ENCODE measurements at places on chromosomes 1 and 21. TPM values are rescaled to one million over a fixed set of nuclear protein-coding genes. Genes with fewer than 3 reads are reported as not detected.

FAM72D gene
- total RNA-seq: 44.5 TPM

- DNase-seq: no peak
Measured at GRCh38 chr1:184624626-184625025, 130.0 kb downstream of the EDEM3 start.

DNA sequence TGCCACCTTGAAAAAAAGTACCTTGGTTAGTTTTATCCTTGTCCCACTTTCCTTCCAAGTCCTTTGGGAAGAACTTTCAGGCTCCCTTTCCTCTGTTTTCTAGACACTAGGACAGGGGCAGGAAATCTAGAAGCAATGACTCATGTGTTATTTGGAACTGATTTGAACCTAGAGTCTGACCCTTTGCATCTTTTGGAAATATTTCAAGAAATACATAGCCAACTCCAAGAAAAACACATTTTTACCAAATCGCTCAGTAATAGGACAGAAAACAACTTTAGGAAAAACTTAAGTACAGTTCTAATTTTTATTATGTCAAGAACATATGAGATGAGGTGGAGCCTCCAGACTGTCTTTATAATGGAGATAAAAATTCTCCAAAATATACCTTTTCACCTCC, 292.4 kb downstream of the PTBP2 start:
- no peak for DNase-seq

DNA sequence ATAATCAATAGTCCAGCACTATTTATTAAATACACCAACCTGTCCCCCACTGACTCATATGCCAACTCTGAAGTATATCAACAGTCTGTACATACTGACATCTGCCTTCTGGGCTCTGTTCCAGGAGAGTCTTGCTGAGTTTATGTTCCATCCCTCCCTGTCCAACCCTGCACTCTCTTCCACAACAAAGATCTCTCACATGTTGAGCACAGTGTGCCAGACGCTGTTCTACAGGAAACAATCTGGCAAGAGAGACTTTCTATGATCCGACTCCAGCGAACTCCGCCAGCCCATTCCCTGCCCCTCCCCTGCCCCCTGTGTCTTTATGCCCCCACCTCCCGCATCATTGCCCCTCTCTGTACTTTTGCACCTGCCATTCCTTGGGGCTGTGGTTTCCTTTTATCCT, 3.4 kb downstream of the LACTBL1 start:
- no peak for DNase-seq
